ENCODE measurements at places on chromosomes 2 and 18. TPM values are rescaled to one million over a fixed set of nuclear protein-coding genes. Genes with fewer than 3 reads are reported as not detected.

ACTR1B gene
- total RNA-seq: 93.2 TPM

ARHGAP25 gene
- total RNA-seq: 1.1 TPM

PDE1A gene
- total RNA-seq: 20.0 TPM

CCNYL1 gene
- 11.6 TPM for total RNA-seq

ARL5A gene
- 80.6 TPM for total RNA-seq

TDRD15 gene
- total RNA-seq: not detected
